GM23248 (cell line): ENCODE measurements at places on chromosomes 7 and 10. TPM values are rescaled to one million over a fixed set of nuclear protein-coding genes. Genes with fewer than 3 reads are reported as not detected.

The TRIM73 gene
- total RNA-seq = 0.13 and 0.22 TPM in 2 replicates

The ZCCHC24 gene
- 30.3 and 34.0 TPM in 2 replicates for total RNA-seq

The MACROH2A2 gene
- total RNA-seq = 9.2 and 14.7 TPM in 2 replicates

The RBP3 gene
- total RNA-seq = not detected in 2 replicates

DNA sequence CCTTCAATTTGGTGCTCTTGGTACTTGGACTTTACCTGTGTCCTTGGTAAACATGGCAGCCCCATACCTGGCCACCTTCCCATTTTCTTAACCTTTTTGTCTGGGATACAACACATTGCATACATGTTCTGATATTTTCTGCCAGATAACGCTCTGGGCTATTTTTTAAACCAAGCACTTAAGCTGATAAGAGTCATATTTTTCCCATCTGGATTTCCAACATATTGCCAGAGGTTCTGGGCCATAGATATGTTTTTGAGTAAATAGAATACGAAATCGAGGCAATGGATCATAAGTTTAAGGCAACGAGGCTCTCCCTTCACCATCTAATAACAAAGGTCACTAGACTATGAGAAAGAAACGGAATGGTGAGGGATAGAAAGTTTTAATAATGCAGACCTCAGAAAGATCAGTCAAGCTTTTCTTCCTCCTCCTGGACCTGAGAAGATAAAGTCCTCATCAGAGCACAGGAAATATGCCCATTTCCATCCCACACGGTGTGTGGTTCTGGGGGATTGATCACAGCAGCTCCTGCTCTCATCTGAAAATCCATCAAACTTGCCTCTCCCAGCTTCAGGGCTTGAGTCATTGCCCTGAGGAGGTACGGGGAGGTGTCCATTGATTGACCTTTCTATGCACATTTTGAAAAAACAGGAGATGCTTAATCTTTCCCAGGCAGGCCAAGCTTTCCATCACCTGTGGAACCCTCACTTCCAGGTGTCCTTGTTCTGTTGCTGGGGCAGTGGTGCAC, 257.2 kb downstream of the GFRA1 start:
- H3K27ac ChIP-seq = no peak overlapping the region
- H3K36me3 ChIP-seq = no peaks in the 10 kb centered on the region
- no peaks in the 10 kb centered on the region for H3K27me3 ChIP-seq

DNA sequence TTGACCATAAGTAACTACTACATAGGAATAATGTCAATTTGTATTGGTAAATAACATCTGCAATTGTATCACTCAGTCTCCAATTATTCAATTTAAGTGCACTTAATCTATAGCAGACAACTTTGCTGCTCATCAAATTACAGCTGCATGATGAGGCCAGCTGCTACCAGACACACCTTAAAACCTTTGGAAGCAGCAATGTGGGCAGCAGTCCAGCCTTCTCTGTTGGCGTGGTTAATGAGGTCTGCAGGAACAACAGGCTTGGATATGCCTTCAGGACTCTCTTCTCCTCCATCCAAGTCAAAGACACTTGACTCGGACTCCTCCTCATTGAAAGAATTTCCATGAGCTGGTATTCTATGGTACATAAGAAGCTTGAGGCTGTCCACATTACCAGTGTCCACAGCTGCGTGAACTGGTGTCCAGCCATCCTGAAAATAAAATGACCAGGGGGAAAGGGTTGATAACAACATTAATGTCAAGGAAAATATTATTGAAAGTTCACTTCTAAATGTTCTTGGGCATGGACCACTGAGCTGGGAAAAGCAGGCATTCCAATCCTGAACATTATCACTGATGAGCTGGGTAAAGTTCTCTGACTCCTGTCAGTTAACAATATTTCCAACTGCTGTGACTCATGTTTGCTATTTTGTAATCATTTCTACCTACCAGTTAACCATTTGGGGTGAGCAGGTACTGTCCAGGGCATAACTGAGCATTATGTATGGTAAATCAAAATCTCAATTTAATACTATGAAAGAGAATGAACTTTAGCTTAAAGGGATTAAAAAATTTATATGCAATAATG, 95.7 kb downstream of the CTTNBP2 start:
- H3K27me3 ChIP-seq = no peaks in the 10 kb centered on the region
- DNase-seq = no peak
- no peak overlapping the region for H3K27ac ChIP-seq
- no peaks in the 10 kb centered on the region for H3K36me3 ChIP-seq
- H3K4me3 ChIP-seq = no peak overlapping the region

DNA sequence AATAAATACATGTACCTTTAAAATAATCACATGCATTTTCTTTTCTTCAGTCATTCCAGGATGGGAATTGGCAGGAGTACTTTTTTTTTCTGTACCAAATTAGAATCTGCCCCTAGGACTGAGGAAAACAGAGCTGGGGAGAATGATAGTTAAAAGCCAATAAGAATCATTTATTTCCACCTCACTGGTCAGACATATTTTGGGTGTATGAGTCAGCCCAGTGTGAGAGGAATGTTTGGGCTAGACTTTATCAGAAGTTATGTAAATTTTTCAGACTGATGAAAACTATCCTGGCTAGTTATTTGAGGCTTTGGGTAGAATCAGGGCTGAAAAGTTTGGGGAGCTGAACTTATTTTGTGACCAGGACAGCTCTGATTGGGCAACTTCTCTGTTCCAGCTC, 303.1 kb upstream of the NPSR1 start:
- no peaks in the 10 kb centered on the region for H3K36me3 ChIP-seq
- no peak overlapping the region for H3K4me3 ChIP-seq
- DNase-seq = peak; percentile 68
- H3K27ac ChIP-seq = no peak overlapping the region

- H3K4me1 ChIP-seq = peaks cover 55% of the 10 kb centered on the region
- H3K36me3 ChIP-seq = no peaks in the 10 kb centered on the region
- DNase-seq = peak; percentile 96
- 0 out of 2 replicates have a peak overlapping the region, but pooled peaks have one; percentile 15 for H3K4me3 ChIP-seq
- peak overlapping the region; percentile 49 for H3K27ac ChIP-seq
These were observed 223.7 kb upstream of the HABP2 start for GRCh38 chr10:113329121-113329596.

DNA sequence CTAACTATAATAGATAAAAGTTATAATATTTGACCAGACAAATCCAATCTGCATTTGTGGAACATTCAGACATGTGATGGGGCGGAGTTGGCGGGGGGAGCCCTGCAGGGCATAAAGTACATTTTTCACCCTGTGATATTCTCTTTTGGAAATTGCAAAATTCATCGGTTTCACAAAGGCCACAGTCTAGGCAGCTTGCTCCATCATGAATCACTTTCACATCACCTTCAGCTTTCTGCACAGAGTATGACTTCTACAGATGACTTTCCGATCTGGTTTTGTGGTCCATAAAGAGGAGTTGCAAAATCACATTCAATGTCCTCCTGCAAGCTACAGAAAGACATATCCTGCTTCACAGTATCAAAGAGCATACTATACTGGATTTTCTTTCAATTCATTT, 51.4 kb upstream of the APBB1IP start:
- DNase-seq = no peak
- no peak overlapping the region for H3K4me3 ChIP-seq
- no peaks in the 10 kb centered on the region for H3K4me1 ChIP-seq
- H3K27ac ChIP-seq = no peak overlapping the region
- no peaks in the 10 kb centered on the region for H3K27me3 ChIP-seq
- H3K36me3 ChIP-seq = no peaks in the 10 kb centered on the region
